ENCODE measurements at places on chromosomes 2 and 18.

- DNase-seq, result no peak
Measured at GRCh38 chr2:184727813-184728212, 129.5 kb downstream of the ZNF804A start.

DNA sequence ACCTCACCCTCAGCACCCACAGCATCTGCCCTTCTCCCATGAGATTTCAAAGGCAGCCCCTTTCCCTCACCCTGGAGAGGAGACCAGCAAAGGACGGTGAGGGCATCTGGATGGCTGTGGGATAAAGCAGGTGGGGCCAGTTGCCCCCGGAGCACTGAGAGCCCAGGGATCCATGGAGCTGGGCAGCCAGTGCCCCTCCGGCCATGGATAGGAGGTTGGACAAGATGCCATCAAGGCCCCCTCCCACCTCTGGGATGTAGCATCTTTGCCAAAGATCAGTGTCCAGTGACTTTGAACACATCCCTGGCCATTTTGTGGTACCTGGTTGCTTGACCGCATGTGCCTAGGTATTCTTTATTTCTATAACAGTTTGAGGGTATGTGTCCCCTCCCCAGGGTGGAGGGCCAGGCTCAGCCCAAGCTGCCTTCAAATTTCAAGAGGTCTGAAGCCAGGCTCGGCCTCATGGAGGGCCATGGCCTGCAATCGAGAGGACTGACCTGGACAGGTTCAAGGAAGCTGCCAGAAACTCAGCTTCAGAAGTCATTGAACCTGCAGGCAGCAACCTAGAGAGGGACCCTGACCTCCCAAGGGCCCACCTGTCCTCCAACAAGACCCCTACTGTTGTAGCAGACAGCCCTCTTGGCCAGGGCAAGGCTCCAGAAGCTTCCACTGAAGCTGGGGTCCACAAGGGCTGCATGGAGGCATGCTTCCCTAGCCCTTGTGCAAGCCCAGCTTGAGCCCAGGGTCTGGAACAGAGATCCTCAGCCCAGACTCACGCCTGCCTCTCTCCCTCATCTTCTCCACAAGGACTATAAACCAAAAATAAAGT lies 55.5 kb upstream of the BIN1 start:
- DNase-seq, result no peak

- DNase-seq, result no peak
Measured at GRCh38 chr2:40450066-40450795, 1.7 kb downstream of the SLC8A1 start.

GRCh38 chr2:149020432-149020851 lies 18.1 kb upstream of the LYPD6B start:
- DNase-seq, result no peak

DNA sequence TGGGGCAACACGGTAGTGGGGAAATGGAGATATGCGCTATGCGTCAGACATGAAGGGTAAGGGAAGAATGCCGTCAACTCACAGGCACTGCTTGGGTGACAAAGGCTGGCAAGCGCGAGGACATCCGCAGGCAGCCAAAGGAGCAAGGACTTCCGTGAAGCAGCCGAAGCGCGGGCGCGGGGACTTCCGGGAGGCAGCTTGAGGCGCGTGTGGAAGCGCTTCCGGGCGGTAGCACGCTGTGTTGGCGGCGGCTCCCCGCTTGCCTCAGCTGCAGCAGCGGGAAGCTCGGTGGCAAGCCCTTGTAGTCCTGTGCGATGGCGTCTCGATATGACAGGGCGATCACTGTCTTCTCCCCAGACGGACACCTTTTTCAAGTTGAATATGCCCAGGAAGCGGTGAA lies at the start of gene PSMA8:
Gene PSMA8 (plus strand): TSS at position 218 of the 400 bp plus-strand sequence. CDS start 97 bp downstream, at position 315.
- DNase-seq, result peak; percentile 8

- DNase-seq, result no peak
Measured at GRCh38 chr2:13508671-13509070, 791.9 kb downstream of the TRIB2 start.

DNA sequence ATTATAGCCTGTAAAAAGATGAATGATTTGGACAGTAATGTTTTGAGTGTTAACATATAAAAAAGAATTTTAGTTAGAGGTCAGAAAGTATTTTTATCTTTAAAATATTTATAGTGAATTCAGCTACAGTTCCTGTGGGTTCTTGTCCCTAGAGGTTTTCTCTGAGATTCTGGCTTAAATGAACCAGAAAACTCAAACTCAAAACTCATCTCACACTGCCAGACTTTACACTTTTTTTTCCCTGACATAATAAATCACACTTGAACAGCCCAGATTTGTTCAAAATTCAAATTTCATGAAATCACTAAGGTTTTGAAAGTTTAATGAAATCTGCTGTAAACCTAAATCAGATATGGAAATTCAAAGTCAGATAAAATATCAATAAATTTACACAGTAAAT lies 92.3 kb downstream of the KCNH7 start:
- no peak for DNase-seq

GRCh38 chr18:3186678-3187658 lies 32.8 kb downstream of the MYOM1 start:
- DNase-seq, result no peak

GRCh38 chr2:95348609-95349567 lies 51.7 kb downstream of the KCNIP3 start:
- DNase-seq, result no peak

DNA sequence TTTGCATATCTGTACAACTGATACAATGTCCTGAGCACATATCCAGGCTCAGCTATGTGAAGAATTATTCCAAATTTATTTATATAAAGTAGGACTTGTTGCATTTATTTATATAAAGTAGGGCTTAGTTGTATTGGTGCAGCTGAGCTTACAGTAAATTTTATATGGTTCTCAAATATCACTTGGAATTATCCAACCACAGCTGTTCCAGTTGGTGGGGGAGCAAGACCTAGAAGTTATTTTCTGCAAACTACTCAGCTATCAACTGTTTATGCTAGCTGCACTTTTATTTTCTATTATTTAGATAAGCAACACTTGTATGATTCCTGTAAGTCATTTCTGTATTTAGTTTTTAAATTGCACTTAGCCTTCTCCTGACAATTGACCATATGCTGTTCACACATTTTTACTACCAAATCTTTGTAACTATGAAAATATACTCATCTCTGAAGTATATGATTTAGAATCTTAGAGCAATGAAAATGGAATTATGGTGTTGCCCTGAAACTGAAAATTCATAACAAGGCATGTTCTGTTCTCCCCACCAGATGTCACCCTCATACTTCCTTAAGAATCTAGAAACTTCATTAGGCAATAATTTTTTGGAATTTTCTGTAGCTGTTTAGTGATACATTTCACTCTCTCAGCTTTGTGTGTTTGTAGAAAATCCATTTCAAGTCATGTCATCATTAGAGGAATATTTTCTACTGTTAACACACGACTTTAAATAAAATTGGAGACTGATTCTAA lies 157.0 kb upstream of the CBLN2 start:
- DNase-seq, result no peak

- DNase-seq, result no peak
Measured at GRCh38 chr2:215843579-215843978, 169.8 kb downstream of the MREG start.

DNA sequence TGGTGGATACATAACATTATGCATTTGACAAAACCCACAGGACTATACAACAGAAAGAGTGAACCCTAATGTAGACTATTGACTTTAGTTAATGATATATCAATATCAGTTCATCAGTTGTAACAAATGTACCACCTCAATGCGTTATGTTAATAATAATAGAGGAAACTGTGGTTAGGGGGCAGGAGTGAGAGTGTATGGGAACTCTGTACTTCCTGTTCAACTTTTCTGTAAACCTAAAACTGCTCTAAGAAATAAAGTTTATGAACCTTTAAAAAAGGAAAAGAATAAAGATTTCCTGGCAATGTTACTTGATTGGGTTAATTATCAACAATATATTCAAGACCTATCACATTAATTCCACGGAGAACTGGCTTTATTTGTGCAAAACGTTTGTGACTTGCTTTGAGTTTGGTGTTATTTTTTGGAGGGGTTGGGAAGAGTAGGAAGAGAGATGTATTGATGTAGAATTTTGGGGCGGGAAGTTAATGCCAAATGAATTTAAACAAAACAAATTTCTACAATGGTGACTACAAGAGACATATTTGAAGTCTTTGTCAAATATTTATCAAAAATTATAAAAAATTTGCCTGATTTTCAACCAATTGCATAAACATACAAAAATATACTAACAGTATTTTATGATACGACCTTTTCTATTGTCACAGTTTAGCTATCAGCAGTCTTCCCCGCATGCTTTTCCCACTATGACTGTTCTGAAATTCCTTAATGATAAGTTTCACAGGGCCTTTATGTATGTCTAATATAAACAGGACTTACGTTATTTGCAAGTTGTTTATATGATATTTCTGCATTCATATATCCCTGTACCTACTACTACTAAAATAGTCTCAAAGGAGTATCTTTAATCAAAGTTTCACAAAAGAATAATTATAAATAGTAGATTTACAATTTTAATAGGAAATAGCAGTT lies 2.1 kb upstream of the RTN4 start:
- no peak for DNase-seq

- DNase-seq, result no peak
Measured at GRCh38 chr18:75204269-75204731, 4.6 kb downstream of the PTGR3 start.

DNA sequence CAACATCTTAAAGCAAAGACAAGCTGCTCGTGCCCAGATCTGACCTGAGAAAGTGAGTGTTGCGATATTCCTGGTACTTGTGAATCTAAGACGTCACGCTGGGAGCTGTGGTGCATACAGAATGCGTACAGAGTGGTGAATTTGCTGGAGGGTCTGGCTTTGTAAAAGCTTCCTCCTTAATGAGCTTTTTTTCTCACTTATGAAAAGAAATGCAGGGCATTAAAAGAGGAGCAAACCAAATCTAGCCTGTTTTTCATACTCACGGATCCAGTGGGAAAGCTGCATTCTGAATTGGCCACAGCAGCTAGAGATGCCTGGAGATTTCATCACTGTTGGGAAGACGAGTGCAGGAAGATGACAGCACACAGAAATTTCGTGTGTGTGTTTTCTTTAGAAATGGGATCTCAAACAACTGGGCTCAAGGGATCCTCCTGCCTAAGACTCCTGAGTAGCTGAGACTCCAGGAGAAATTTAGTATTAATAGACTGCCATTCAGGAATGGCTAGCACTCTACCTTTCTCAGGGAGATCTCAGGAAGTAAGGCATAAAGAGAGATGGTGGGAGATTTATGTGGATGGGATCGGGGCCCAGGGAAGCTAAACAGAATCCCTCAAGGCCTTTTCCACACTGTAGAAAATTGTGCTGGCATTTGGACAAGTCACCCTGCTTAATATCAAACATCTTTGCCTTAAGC lies 181.3 kb downstream of the ALPK2 start:
- DNase-seq, result no peak

- no peak for DNase-seq
Measured at GRCh38 chr2:42098571-42099437, 51.0 kb downstream of the PKDCC start.

GRCh38 chr2:163686289-163686688 lies 49.5 kb downstream of the FIGN start:
- DNase-seq, result no peak

GRCh38 chr2:74834792-74835755 lies 1.1 kb downstream of the HK2 start:
- peak; percentile 47 for DNase-seq

- no peak for DNase-seq
Measured at GRCh38 chr2:234075518-234075915, 25.0 kb downstream of the SPP2 start.

DNA sequence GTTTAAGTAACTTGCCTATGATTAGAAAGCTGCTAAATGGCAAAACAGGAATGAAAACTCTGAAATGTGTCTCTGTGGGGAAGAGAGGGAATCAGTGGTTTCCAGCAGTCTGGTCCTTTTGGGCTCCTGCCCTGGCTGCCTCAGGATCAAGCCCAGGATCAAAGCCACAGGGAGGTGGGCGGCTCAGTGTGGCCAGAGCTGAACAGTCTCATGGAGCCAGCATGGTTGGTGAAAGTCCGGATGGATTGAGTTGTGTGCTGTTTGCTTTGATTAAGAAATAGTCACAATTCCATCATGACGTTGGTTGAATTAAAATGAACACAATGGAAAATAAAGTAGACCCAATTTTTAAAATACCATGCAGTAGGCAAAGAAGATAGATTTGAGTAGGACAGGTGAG lies 344.2 kb downstream of the LPIN1 start:
- DNase-seq, result no peak

GRCh38 chr2:190267302-190267701 lies 52.3 kb downstream of the HIBCH start:
- DNase-seq, result no peak

Measured in stimulated activated CD8-positive, alpha-beta memory T cell treated with anti-CD3 and anti-CD28 coated beads, Interleukin-7, amount 100 ng/mL, for 24 hours (primary cell).